HCT116 (cell line): ENCODE measurements at places on chromosomes 7 and 10. TPM values are rescaled to one million over a fixed set of nuclear protein-coding genes. Genes with fewer than 3 reads are reported as not detected.
A peak's percentile ranks its signal among the peaks of the same experiment; 100 is the strongest.

- H3K27ac ChIP-seq: no peak overlapping the region
- no peak for DNase-seq
- H3K36me3 ChIP-seq: no peaks in the 10 kb centered on the region
- no peaks in the 10 kb centered on the region for H3K27me3 ChIP-seq
- no peak overlapping the region for H3K4me3 ChIP-seq
Observed at GRCh38 chr10:97731346-97732051, 5.4 kb upstream of the ZFYVE27 start.

- DNase-seq: no peak
- H3K4me3 ChIP-seq: peak overlapping the region; percentile 92
- peaks cover 19% of the 10 kb centered on the region for H3K4me1 ChIP-seq
- H3K36me3 ChIP-seq: no peaks in the 10 kb centered on the region; the same call in 1 of the 2 replicates
- H3K27me3 ChIP-seq: no peaks in the 10 kb centered on the region
- H3K27ac ChIP-seq: peak overlapping the region; percentile 75; the same call in 1 of the 2 replicates
Observed at GRCh38 chr7:87220734-87221215, 1.2 kb upstream of the TMEM243 start.

GRCh38 chr7:141012044-141012685, 2.6 kb downstream of the MRPS33 start:
- no peak overlapping the region for H3K4me3 ChIP-seq
- H3K27ac ChIP-seq: no peak overlapping the region
- H3K4me1 ChIP-seq: peaks cover 5% of the 10 kb centered on the region; the same call in 1 of the 2 replicates
- no peaks in the 10 kb centered on the region for H3K27me3 ChIP-seq
- peaks cover 7% of the 10 kb centered on the region; the same call in 1 of the 2 replicates for H3K36me3 ChIP-seq
- DNase-seq: peak; percentile 65

Gene EGFR
- total RNA-seq: 71.5 TPM

DNA sequence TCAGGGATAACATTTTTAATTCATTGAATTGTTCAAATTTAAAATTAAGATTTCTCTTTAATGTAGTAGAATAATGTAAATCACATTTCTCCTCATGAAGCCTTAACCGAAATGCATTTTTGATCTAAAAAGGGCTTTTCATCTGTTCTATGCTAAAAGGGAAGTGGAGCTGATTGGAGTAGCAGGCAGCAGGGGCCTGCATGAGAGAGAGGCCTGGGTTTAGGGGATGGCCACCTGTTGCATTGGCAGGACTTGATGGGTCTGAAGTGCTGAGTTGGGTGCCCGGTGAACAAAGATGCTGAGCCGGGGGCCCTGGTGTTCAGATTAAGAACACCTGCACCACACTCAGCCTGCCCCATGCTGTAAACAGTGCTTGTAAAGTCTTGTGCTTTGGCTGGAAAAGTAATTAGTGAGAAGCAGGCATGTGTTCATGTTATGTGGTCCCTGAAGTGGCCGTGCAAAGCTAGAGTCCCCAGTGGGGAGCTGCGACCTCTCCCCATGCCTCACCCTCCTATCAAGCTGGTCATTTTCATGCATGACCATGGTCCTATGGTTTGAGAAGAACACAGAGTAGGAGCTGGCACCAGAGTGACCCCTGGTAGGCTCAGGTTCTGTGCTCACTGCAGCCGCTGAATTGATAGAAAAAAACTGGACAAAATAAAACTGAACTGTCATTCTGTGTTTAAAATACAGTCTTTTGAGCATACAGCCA, 124.3 kb downstream of the ADCY1 start:
- peaks cover 14% of the 10 kb centered on the region; the same call in 1 of the 2 replicates for H3K27me3 ChIP-seq
- no peaks in the 10 kb centered on the region for H3K4me1 ChIP-seq
- DNase-seq: no peak
- no peaks in the 10 kb centered on the region for H3K36me3 ChIP-seq
- H3K27ac ChIP-seq: no peak overlapping the region

Gene BRI3
- total RNA-seq: 102 TPM

DNA sequence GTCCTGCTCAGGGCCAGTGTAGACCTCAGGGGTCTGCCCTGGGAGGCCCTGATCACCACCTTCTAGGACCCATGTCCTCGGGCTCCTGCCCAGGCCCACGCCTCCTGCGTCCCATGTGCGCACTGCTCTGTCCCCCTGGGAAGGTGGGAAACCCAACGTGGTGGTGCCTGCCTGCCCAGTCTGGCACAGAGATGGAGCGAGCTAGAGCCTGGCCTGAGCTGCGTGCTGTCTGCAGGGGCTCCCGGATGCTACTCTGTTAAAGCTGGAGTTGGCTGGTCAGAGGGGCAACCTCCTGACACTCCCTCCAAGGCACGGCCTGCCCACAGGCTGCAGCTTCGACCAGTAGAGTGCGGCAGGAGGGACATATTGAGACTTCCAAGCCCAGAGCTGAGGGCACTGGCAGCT, 171.7 kb downstream of the DNAJB6 start:
- no peak for DNase-seq
- H3K4me3 ChIP-seq: no peak overlapping the region
- peaks cover 10% of the 10 kb centered on the region for H3K27me3 ChIP-seq
- H3K36me3 ChIP-seq: no peaks in the 10 kb centered on the region

- DNase-seq: no peak
- no peaks in the 10 kb centered on the region for H3K36me3 ChIP-seq
- no peaks in the 10 kb centered on the region for H3K4me1 ChIP-seq
- H3K4me3 ChIP-seq: no peak overlapping the region
Observed at GRCh38 chr7:12093365-12093764, 117.7 kb upstream of the TMEM106B start.

Gene ACSL5
- total RNA-seq: 195 TPM

Gene CEP55
- 63.7 TPM for total RNA-seq

Gene TRIM4
- total RNA-seq: 25.1 TPM

- no peaks in the 10 kb centered on the region for H3K4me1 ChIP-seq
- H3K27me3 ChIP-seq: peaks cover 17% of the 10 kb centered on the region
- no peak overlapping the region for H3K27ac ChIP-seq
- DNase-seq: no peak
- H3K4me3 ChIP-seq: no peak overlapping the region
Observed at GRCh38 chr10:117547016-117547715, 4.6 kb downstream of the EMX2 start.

Gene SDHAF3
- total RNA-seq: 25.0 TPM

Gene ASB10
- total RNA-seq: not detected

Gene COL26A1
- 0.27 TPM for total RNA-seq

DNA sequence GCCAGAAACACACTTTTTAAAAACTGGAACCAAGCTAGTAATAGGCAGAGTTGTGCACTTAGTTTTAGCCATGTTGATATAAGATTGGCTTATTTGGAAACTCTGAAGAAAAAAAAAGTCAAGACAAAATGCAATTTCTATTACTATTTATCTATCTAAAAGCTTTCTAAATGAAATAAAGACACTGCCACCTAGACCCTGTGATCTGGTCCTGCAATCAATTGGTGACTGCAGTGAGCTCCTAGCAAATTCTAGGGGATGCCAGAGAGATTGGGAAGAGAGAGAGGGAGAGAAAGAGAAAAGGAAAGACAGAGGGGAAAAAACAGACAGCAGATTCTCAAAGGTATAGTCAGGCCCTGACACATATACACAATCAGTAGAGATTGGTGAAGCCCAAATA, 25.3 kb downstream of the SORCS1 start:
- H3K4me1 ChIP-seq: no peaks in the 10 kb centered on the region
- no peak for DNase-seq
- H3K4me3 ChIP-seq: no peak overlapping the region
- no peak overlapping the region for H3K27ac ChIP-seq
- H3K27me3 ChIP-seq: no peaks in the 10 kb centered on the region
- no peaks in the 10 kb centered on the region for H3K36me3 ChIP-seq

DNA sequence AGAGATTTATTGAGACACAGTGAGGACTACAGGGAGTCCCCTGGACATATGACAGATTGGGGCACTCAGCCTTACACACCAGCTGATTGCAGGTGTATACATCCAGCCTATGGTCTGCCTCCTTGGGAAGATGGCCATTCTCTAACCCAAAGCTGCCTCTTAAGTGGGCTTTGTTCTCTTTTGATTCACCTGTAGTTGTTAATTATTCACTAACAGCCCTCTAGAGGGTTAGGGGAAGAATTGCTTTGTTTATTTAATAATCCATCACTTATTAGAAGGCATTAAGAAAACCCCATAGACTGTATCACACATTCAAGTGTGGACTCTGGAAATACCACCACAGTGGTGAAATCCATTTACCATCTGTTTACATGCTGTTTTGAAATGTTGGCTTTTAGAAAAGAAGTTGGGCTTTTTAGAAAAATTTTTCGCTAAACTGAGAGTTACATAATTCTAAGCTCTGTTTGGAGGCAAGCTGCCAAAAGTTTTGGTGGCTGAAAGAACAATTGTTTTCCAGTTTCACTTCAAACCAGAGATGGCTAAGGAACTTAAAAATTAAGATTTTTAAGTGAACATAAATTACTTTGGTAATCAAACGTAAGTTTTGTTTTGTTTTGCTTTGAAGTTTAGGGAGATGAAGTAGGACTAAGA, 379.1 kb downstream of the ADRA2A start:
- no peaks in the 10 kb centered on the region for H3K4me1 ChIP-seq
- no peaks in the 10 kb centered on the region for H3K36me3 ChIP-seq
- no peak overlapping the region for H3K27ac ChIP-seq
- no peak for DNase-seq
- no peak overlapping the region for H3K4me3 ChIP-seq

Gene ADRB1
- 0.89 TPM for total RNA-seq

Gene AUTS2
- total RNA-seq: 0.93 TPM

DNA sequence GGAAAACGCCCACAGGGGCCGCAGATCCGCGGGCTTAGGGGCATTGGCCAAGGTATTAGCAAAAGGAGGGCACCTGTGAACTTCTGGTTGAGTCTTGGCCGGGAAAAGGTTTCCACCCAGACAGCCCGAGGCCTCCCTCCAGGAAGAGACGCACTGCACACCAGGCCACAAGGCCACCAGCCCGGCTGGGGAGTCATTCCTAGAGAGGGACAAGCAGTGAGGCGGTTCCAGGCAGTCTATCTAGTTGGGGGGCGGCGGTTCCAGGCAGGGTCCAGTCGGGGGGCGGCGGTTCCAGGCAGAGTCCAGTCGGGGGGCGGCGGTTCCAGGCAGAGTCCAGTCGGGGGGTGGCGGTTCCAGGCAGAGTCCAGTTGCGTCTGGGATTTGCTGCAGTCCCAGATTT, 518.5 kb downstream of the GLRX3 start:
- H3K36me3 ChIP-seq: no peaks in the 10 kb centered on the region
- no peaks in the 10 kb centered on the region for H3K4me1 ChIP-seq
- H3K4me3 ChIP-seq: no peak overlapping the region
- H3K27ac ChIP-seq: no peak overlapping the region
- no peak for DNase-seq
- H3K27me3 ChIP-seq: no peaks in the 10 kb centered on the region

DNA sequence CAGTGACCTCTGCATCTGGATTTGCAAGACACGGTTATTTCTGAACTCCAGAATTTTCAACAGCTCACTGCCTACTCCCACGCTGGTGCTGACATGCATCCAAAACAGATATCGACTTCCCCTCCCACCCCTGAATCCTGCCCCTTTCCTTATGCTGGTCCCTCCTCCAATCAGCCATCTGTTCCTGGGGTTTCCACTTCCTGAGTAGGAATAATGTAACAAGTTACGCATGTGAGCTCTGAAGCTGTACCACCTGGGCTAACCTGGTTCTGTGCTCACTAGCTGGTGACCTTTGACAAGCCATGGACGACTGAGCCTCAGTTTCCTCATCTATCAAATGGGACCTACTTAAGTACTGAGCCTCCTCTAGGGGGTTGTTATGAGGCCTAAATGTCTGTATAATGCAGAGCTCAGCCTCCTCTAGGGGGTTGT, 1.7 kb upstream of the NCAPG2 start:
- no peak for DNase-seq
- peaks cover 21% of the 10 kb centered on the region for H3K4me1 ChIP-seq

Gene PLEKHS1
- not detected for total RNA-seq

Gene CCL24
- total RNA-seq: not detected

Gene PHKG1
- total RNA-seq: 1.1 TPM

Gene ATXN7L1
- total RNA-seq: 11.5 TPM

Gene PRKCQ
- 0.54 TPM for total RNA-seq

DNA sequence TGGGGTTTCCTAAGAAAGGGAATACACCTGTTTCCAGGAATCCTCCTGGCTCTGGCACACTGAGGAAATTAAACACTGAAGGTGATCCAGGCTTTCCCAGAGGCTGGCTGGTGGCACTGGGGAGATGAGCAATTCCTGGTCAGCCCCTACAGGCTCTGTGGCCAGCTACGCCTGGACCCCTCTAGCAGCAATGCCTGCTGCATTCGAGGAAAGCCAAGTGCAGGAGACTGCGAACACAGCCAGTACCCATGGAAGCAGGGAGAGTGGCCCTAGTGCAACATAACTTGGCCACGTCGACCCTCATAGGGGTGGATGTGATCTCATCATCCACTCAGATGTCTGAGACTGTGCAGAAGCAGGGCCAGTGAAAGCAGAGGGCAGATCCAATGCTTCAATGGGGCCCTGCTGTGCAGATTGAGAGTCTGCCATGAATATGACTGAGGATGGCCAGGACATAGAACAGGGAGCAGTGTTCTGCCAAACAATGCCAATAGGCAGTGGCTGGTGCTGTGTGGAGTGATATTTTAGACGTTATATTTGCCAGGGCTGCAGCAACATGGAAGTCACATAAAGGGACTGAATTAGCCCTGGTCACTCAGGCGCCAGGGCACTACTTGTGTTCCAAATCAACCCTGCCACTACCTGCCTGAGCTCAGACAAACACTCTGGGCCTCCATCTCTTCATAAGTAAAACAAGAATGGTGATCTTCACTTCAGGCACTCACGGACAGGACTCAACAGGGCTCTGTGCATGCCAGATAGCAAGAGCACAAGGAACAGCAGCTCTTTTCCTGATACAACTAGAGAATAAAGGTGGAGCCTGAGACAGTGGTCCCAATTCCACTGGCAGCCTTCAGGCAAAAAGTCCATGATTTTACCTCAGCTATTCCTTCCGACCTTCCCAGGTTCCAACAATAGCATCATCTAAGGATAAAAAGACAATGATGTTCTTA, 2.4 kb downstream of the ZNF488 start:
- H3K27ac ChIP-seq: no peak overlapping the region
- DNase-seq: no peak
- peaks cover 20% of the 10 kb centered on the region for H3K4me1 ChIP-seq

Gene MMD2
- total RNA-seq: not detected

DNA sequence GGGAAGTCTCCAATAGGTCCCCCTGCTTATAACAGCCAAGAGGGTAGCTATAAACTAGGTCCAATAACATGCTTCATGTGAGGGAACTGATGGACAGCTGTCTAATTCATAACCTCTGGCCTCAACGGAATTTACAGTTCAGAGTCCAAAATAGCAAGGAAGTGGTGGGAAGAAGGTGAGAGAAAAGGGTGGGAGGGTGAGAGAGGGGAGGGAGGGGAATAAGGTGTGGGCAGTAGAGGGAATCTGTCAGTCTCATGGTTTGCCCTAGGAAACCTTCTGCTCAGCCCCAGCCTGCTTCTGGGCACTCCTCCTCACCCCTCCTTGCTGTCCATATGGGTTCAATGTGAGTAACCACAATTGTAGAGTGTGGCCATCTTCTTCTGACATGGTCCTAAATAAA, 133.4 kb upstream of the ADO start:
- H3K27ac ChIP-seq: no peak overlapping the region
- H3K4me1 ChIP-seq: no peaks in the 10 kb centered on the region
- DNase-seq: no peak
- H3K36me3 ChIP-seq: no peaks in the 10 kb centered on the region
- no peak overlapping the region for H3K4me3 ChIP-seq

GRCh38 chr10:90526721-90527120, 331.1 kb downstream of the HTR7 start:
- no peaks in the 10 kb centered on the region for H3K4me1 ChIP-seq
- no peak overlapping the region for H3K27ac ChIP-seq
- no peaks in the 10 kb centered on the region for H3K27me3 ChIP-seq
- DNase-seq: no peak
- no peak overlapping the region for H3K4me3 ChIP-seq
- H3K36me3 ChIP-seq: no peaks in the 10 kb centered on the region

Gene SPACDR
- total RNA-seq: 1.7 TPM

Gene ZDHHC6
- 88.5 TPM for total RNA-seq
